ENCODE measurements at places on chromosomes 12 and 14.

- no peak for DNase-seq
These were observed 16.1 kb downstream of the UBC start for GRCh38 chr12:124898200-124898922.

- no peak for DNase-seq
These were observed 451.8 kb downstream of the ATP23 start for GRCh38 chr12:58393152-58393551.

DNA sequence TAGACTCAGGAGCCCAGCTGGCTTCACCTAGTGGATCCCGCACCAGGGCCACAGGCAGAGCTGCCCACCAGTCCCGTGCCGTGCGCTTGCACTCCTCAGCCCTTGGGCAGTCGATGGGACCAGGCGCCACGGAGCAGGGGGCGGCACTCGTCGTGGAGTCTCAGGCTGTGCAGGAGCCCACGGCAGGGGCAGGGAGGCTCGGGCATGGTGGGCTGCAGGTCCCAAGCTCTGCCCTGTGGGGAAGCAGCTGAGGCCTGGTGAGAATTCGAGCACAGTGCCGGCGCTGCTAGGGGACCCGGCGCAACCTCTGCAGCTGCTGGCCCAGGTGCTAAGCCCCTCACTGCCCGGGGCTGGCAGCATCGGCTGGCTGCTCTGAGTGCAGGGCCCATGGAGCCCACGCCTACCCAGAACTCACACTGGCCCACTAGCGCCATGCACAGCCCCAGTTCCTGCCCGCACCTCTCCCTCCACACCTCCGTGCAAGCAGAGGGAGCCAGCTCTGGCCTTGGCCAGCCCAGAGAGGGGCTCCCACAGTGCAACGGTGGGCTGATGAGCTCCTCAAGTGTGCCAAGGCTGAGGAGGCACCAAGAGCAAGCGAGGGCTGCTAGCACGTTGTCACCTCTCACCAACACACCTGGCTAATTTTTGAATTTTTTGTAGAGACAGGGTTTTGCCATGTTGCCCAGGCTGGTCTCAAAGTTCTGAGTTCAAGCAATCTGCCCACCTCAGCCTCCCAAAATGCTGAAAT is 116.1 kb downstream of the SPTSSA start:
- DNase-seq = no peak

GRCh38 chr12:26953447-26953846 is 15.2 kb downstream of the FGFR1OP2 start:
- DNase-seq = no peak

- no peak for DNase-seq
These were observed 6.2 kb upstream of the TCP11L2 start for GRCh38 chr12:106296179-106296877.

GRCh38 chr12:104769144-104769561 is 188.9 kb downstream of the SLC41A2 start:
- DNase-seq = no peak
